Stimulated activated CD8-positive, alpha-beta memory T cell treated with anti-CD3 and anti-CD28 coated beads, Interleukin-4, amount 100 ng/mL, for 48 hours (primary cell): ENCODE measurements at places on chromosomes 7 and 10.

- no peak for DNase-seq
Observed at GRCh38 chr7:123570390-123571182, 13.0 kb upstream of the NDUFA5 start.

GRCh38 chr10:1708746-1709145 lies 28.6 kb downstream of the ADARB2 start:
- DNase-seq: no peak

DNA sequence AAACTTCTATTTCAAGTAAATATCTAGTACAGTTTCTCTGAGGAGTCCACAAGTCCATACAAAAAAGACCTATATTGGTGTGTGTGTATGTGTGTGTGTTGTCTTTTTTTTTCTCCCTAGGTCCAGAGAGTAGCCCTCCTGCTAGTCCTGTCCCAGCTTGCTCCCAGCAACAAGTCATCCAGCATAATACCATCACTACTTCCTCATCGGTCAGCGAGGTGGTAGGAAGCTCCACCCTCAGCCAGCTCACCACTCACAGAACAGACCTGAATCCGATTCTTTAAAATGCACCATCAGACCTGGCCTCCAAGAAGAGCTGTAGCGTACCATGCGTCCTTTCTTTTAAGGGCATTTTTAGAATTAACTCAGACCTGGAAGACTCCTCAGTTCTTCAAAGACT lies 139.1 kb downstream of the TRIL start:
- DNase-seq: no peak

DNA sequence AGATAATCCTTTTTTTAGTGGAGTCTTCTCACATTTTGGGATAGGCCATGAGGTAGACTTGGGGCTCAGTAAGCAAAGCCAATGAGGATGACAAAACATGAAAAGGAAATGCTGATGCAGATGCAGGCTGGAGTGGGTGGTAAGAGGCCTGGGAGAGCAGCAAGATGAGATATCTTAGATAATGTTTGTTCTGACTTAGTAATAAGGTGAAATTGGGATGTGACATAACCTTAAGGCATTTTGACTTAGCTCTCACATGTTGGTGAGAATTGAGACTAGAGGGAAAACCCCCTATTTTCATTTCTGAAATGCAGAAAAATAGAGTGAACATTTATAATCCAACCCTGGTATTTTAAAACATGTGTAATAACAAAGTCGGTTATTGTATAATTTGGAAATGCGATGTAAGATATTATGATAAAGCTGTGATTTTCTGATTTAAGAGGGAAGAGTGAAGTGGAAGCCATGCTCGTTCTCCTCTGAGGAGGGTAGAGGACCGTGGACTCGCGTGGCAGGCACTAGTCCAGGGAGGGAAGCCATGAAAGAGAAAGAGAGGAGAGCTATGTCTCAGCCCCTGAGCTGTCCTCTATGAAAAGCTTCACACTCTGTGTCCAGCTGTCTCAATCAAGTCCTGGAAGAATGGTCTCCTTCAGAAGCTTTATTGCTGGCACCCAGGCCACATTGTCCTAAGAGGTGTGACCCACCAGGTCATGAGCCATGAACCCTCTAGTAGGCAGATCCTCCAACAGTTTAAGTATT lies 57.3 kb downstream of the ST7 start:
- peak; percentile 45 for DNase-seq

GRCh38 chr7:143013893-143014292 lies 13.0 kb downstream of the OR9A2 start:
- no peak for DNase-seq

DNA sequence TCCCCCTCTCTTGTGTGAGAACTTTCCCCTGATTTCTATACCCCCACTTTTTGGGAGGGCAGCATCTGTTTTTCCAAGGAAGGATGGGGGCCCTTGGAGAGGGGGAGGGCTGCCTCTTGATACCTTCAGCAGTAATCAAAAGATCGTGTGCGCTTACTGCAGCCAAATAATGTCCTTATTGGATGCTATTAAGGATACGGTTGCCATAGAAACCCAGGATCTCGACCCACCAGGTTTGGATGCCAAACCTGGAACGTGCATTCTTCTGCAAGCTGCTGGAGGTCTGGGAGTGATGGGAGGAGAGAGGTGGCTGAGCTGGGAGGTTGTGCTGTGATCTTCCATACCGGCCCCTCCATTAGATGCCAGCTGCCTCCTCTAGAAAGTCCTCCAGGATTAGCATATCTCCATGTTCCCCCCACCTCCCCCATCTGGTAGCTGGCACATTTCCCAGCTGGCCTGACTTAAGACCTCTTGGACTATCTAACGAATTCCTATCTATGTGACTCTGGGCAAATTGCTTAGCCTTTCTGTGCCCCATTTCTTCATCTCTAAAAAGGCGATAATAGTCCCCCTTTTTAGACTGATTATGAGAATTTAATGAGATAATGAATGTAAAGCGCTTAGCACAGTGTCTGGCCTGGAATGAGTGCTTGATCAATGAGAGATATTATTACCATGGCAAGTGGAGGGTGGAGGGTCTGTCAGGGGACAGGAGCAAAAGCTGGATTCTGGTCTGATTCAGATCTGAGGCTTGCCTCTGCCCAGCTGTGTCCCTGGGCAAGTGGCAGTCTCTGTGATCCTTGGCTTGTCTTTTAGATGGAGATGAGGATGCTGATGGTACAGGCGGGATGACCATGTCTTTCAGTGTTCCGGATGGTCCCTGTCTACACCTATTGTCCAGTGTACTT lies 78.5 kb upstream of the PCBD1 start:
- no peak for DNase-seq

DNA sequence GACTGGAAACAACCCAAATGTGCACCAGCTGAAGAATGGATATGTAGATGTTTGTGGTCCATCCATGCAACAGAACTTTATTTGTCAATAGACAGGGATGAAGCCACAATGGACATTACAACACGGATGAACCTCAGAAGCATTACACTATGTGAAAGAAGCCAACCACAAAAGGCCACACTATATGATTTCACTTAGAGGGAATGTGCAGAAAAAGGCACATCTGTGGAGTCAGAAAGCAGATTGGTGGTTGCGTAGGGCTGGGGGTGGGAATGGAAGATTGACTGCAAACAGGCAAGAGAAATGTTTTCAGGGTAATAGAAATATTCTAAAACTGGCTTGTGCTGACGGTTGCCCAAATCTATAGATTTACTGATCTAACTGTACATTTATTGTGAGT lies 34.3 kb upstream of the WASHC2A start:
- no peak for DNase-seq

DNA sequence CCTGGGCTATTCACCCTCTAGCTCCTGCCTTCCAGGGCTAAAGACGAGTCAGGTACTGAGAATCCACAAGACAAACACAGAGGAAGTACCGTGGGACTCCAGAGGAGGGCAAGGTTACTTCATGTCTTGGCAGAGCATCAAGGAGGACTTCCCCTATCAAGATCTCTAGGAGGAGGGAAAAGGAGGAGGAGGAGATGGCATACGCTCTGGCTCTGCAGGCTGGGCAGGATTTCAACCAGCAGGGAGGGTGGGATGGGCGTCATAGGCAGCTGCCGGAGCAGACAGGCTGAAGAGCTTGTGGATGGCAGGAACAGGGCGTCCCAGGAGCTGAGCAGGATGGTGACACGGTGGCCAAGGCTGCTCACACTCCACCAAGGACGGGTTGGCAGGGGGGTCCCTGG lies 21.3 kb downstream of the MDH2 start:
- no peak for DNase-seq

DNA sequence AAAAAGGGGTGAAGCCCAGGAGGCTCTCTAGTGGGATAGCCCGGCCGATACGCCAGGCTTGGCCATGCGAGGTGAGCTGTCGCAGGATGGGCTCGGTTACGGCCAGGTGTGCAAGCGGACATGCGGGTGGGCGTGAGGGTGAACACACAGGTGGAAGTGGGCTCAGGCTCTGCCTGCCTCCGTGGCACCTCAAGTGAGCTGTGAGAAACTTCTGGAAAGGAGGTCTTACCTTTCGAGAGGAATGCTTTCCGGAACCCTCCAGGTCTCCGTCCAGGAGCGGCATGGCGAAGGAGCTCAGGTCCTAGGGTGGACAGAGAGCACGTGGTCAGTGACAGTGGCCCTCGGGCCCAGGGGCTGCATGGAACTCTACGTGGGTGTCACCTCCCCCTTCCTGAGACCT lies 90.7 kb downstream of the PRKAG2 start:
- no peak for DNase-seq

DNA sequence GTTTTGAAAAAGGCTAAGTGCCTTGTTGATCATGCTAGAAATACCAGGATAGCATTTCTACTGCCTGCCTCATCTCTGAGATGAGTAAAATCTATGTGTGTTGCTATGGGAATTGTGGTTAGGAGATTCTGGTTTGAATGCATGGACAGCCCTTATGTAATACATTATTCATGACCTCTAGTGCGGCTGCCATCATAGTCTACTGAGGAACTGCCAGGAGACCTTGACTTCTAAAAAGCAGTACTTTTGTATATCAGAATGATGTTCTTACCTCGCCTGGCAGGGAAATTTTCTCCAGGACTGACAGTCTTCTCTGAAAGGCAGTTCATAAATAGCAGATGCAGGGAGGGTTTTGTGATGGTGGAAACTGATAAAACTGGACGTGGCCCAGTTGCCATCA lies 248.5 kb downstream of the NSUN6 start:
- no peak for DNase-seq

DNA sequence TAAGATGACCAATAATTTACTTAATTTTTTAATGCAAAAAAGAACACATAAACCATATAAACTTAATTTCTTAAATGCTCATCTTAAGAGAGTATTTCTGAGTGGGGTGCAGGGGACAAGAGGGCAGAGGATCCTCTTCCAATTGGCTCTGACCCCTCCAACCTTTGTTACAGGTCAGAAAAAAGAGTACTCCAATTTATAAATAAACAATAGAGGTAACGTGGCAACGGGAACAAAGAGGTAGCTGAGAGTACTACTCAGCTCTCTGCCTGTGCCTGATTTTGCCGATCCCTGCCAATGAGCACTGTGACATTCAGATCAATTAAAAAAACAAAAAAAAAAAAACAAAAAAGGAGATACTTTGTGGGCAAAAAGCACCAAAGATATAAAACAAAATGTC lies 307.9 kb downstream of the PARD3 start:
- DNase-seq: no peak

- DNase-seq: no peak
Observed at GRCh38 chr7:111846898-111847297, 284.6 kb upstream of the IMMP2L start.

- DNase-seq: no peak
Observed at GRCh38 chr10:124151466-124152095, 58.2 kb upstream of the CHST15 start.

- no peak for DNase-seq
Observed at GRCh38 chr7:137360087-137360679, 16.6 kb upstream of the PTN start.

DNA sequence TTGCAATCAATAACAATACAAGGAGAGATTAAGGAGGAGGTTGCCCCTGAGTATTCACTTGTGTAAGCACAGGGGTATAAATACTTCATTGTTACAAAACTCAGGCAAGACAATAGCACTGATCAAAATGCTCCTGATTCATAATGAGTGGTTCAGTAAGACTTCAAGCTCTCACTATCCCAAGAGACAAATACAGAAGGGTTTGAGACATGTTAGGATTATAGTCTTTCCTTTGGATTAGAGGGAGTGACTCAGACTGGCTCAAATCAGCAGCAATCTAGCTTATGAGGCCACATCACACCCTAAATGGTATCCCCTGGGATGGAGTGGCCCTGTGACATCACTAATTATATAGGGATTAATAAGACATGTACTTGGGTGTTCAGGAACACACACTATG lies 167.2 kb upstream of the HGF start:
- no peak for DNase-seq

DNA sequence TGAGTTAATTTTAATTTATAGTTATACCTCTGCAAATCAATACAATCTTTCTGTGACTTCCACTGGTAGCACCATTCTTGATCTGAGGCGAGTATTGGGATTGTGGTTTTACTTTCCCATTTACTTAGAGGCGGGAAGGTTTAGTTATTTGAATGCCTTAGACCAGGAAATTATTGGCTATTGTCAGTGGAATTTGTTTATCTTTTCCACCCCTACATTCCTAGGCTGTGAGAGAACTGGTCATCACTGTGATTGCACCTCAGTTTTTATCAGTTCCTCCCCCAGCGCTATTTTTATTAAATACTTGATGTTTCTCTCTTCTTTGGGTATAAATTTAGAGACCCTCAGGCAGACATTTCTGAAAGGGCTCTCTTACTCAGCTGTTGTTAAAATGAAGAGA lies 29.9 kb downstream of the CDK14 start:
- no peak for DNase-seq

DNA sequence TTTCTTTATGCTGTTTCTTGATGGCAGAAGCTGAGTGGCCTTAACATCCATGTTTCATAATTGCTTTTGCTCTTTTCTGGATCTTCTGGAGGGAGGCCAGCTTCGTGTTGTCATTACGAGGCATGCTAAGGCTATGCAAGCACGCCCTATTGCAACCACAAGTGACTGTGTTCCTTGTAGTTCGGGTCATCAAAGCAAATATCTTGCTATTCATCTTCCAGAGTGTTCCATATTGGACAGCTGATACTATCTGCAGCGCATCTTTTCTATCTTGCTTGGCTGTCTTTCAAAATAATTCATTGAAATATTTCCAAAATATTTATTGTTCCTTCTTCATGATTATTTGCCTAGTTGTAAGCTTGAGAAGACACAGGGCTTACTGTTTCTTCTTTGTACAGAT lies 5.0 kb downstream of the EPHB6 start:
- DNase-seq: no peak

DNA sequence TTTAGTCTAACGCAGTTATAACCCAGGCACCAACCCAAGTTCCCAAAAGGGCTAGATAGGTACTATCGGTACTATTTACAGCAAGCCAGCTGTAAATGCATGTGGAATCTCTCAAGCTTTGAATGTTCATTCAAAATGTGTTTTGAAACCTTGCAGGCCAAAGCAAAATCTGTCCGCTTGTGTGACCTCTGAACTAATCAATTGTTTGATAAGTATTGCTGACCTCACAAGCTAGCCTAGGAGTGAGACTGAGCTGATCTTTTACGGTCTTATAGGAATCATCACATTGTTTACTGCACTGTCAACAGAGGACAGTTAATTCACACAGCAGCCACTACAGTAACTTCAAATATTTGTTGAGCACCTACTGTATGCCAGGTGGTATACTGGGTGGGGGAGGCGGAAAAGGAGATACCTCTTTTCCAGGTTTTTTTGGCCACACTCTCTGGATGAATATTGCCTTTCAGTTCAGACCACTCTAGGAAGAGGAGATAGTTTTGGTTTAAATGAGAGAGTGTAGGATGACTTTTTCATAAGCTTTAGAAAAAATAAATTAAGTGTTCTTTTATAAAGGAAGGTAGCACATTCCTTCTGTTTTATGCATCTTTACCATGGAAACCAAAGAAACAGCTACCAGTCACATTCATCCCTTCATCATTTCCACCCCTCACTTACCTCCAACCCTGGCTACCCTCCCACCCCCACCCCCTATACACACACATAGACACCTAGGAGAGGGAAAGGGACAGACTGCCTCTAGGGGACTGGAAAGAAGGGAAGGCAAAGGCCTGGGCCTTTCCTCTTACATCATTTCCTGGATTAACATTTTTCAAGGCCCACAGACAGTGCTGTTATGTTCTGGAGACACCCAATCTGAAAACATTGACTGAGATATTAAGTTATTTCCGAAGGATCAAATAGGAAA lies 2.4 kb downstream of the PAPSS2 start:
- no peak for DNase-seq
